Naive thymus-derived CD4-positive, alpha-beta T cell (primary cell): ENCODE measurements at places on chromosomes 7 and 10. TPM values are rescaled to one million over a fixed set of nuclear protein-coding genes. Genes with fewer than 3 reads are reported as not detected.

The C7orf33 gene
- total RNA-seq, result not detected

The TLX1 gene
- not detected in 2 replicates for total RNA-seq

The SLC16A12 gene
- total RNA-seq, result not detected

The COL1A2 gene
- not detected for total RNA-seq

The CRHR2 gene
- not detected for total RNA-seq

The PPA1 gene
- total RNA-seq, result 51.9 TPM

The CARD11 gene
- 113 TPM for total RNA-seq

The GIMAP8 gene
- 69.7 TPM for total RNA-seq
